GM18507 (cell line): ENCODE measurements at places on chromosomes 6 and 20.

DNA sequence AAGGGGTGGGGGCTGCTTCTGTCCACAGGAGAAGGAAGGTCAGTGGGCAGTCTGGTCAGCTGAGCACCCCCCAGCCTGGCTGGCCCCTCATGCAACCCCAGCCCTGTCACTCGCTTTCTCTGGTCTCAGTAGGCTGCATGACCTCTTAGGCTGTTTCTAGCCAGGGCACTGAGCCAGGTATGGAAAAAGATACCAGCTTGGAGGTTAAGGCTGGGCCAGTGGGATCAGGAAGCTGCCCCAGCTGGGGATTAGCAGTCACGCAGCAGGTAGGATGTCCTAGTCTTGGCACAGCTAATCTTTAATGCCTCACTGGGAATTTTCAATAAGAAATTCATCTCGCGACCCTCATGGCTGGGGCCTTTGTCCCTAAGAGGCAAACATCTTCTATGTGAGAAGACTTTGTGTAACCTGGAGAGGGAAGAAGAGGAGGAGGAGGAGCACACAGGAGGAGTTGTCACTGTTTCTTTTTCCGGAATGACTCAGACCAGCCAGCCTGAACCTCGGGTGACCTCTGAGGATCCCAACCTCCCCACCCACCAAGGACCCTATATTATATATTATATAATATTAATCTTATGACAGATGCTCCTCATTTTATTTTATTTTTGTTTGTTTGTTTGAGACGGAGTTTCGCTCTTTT lies 2.4 kb upstream of the BPIFA2 start:
- no peak for DNase-seq

DNA sequence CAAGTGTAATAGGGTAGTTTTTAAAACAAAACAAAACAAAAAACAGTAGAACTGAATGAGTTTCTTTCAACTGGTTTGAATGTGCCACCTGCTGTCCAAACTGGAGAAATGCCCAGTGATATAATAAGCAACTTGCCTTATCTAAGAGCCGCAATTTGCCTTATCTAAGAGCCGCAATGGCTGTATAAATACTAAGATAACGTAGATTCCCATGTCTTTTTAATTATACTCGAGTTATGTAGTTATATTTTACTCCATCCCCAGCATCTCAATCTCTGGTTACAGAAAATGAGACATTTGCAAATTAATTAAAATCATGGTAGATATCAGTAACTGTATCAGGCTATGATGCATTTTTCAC lies 67.2 kb downstream of the RPP40 start:
- peak; percentile 17 for DNase-seq

- DNase-seq, result no peak
Measured at GRCh38 chr6:30886897-30887255, 2.6 kb downstream of the DDR1 start.

DNA sequence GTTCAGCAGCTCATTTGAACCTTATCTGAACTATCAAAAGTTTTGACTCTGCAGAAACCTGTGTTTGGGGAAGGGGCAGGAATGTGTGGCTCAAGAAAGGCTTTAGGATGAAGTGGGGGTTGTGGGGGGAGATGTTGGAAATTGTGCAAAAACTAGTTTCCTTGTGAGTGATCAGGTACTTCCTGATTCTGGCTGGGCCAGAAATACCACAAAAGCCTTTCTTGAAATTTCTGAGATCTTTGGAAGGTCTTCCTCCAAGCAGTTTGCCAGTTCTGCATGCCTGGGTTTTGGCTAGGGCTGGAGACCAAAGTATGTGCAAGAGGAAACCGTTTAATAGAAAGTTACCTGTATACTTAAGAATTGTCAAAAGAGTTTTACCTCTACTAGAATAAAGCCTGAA lies 116.6 kb downstream of the BMP2 start:
- DNase-seq, result no peak
